ENCODE measurements at places on chromosomes 13 and 19.
A peak's percentile ranks its signal among the peaks of the same experiment; 100 is the strongest.

DNA sequence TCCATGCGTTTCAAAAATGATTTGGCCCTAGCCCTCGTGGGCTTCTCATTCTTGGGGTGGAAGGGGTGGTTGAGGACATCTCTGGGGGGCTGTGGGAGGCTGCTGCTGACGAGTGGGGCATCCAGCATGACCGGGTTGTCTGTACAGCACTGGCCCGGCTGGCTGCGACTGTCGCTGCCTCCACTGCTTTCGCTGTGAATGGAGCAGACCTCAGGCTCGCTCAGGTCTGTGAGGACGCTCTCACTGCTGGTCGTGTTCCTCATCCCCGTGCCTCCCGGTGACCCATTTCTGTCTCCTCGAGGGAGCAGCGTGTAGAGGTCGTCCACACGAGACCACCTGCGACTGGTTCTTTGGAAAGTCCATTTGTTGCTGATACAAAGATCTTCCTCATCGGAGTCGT, 113.7 kb downstream of the KL start:
- DNase-seq, result no peak

DNA sequence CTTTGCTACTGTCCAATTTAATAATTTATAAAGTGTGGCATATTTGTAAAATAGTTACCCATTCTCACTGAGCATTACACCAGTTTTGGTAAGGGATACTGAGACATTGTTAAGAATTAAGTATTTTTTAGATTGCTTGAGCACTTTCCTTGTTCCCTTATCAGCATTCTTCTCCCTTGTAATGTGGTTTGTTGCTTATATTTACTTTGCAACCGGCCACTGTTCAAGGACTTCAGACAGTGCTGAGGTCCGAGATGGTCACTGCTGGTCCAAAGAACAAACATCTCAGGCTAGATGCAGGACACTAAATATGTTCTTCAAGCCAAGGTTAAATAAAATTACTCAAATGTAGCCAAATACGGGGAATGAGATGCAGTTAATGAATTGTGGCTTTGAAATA, 161.4 kb downstream of the TM9SF2 start:
- DNase-seq, result no peak

GRCh38 chr19:4539693-4540581, at the start of gene LRG1:
LRG1 (minus strand) TSS chr19:4540036; CDS start chr19:4540013, 23 bp downstream.
- DNase-seq, result no peak

DNA sequence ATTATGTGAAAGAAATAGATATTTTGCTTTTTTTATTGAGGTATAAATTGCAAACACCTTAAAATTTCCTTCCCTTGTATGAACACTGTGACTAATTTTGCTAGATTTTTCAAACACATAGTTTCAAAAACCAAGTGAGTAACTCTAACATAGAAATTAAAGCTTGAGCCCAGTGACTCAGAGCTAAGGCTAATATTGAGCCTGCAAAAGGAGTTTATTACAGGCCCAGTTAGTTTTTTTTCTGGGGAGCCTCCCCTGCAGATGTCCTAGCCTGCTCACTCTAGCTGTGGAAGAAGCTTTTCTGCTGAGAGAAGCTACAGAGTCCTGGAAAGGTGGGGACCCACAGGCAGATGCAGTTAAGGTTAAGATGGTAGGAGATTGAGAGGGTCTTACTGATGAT, 3.4 kb downstream of the ZNF430 start:
- DNase-seq, result peak; percentile 28

DNA sequence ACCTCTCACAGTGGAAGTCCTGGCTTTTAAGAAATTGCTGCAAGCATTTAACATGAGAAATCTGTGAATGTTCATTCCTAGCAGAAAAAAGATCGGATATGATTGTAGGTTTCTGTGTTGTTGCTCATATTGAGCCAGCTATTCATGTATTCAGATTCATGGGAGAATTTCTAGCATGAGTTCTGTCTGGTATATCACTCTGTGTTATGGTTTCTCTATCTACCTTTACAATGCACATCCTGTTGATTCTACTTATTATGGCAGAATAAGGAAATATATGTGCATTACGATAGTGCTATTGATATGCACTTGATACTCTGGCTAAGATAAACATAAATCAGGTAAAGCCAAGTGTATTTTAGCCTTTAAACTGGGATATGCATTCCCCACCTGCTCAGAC, 138.2 kb downstream of the KCNRG start:
- no peak for DNase-seq

DNA sequence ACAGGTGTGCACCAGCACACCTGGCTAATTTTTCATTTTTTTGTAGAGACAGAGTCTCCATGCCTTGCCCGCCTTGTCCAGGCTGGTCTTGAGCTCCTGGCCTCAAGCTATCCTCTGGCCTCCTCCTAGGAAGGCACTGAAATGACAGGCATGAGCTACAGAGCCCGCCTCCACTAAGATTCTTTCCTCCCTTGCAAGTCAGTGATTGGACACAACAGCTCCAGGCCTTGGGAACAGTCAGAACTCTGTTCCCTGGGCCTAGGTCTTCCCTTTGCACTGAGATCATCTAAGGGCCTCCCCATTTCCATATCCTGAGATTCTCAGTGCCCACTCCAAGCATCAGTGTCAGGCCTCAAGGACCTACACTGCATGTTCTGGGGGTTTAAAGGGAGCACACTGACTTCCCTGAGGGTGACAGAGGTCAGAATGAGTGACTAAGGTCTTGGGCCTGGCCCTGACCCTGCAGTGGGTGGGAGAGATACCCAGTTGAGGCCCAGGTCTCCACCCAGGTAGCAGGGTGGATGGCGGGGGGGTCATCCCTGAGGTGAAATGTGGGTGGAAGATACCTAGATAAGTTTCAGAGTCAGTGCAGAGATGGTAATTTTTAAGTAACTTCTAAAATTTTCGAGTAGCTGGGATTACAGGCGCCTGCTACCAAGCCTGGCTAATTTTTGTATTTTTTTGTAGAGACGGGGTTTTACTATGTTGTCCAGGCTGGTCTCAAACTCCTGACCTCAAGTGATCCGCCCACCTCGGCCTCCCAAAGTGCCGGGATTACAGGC, 17.3 kb upstream of the ERCC1 start:
- no peak for DNase-seq

DNA sequence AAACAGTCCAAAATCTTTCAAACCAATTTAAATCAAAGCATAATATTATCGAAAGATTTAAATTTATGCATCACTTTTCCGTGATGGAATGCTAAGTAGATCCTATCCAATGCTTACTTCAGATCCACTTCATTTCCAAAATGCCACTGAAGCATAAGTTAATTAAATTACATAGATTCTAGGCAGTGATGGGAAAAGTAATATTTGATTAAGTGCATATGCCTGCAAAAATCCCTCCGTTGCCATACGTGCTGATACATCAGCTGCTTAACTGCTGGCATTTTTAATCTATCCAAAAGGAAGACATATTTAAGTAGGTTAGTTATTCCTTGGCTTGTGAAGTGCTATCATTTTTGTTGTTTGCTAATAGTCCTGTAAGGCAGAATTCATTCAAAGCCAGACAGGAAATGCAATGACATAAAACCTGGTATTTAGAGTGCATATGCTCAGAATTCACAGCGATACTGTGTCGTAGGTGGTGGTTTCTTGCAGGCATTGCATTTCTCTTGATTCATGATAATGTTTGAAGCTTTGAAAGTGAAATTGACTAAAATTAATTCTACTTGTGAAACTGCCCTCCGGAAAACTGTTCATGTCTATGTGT, 738.3 kb upstream of the GPC6 start:
- no peak for DNase-seq

DNA sequence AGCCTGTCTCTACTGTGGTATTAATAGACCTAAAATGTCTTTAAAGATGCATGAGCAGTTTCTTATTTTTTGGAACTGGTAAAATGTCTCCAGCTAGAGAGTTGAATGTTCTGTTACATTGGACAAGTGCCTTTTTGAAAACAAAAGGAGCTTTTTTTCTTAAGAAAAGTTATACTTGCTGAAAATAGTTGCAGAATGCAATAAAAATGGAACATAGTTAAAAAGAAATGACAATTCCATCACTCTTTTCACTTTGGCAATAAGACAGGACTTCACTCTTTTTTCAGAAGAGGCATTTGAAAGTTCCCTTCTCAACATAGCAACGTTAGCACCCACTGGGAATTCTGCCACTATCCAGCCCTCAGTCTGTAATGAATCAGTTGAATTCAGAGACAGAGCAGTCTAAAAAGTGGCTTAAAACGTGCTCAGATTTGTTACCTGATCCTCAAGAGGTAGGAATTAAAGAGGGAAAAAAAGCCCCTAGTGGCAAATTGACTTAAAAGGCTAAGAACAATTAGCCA, 10.1 kb downstream of the RGCC start:
- DNase-seq, result no peak

DNA sequence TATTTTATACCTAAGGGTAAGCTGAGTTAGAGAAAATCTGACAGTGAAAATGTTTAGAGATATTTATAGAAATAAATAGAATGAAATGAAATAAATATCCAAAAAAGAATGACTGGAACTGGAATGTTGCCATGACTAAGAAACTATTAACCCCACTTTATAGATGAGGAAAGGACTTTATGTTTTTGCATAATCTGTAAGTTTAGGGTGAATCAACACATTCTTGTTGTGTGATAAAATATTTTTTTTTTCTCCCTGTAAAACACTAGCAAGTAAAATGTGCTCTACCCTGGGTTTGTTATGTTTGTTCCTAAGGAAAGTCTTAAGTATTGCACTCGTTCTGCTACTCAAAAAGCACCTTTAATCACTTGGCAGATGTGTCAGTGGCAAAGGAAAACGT, 83.8 kb upstream of the KL start:
- no peak for DNase-seq

DNA sequence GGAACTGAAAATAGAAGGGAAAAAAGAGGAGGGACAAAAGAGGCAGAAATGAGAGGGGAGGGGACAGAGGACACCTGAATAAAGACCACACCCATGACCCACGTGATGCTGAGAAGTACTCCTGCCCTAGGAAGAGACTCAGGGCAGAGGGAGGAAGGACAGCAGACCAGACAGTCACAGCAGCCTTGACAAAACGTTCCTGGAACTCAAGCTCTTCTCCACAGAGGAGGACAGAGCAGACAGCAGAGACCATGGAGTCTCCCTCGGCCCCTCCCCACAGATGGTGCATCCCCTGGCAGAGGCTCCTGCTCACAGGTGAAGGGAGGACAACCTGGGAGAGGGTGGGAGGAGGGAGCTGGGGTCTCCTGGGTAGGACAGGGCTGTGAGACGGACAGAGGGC, at the start of gene CEACAM5:
CEACAM5 (plus strand) TSS at position 146 of the 400 bp plus-strand sequence; CDS start at position 252, 106 bp downstream.
- DNase-seq, result peak; percentile 55

DNA sequence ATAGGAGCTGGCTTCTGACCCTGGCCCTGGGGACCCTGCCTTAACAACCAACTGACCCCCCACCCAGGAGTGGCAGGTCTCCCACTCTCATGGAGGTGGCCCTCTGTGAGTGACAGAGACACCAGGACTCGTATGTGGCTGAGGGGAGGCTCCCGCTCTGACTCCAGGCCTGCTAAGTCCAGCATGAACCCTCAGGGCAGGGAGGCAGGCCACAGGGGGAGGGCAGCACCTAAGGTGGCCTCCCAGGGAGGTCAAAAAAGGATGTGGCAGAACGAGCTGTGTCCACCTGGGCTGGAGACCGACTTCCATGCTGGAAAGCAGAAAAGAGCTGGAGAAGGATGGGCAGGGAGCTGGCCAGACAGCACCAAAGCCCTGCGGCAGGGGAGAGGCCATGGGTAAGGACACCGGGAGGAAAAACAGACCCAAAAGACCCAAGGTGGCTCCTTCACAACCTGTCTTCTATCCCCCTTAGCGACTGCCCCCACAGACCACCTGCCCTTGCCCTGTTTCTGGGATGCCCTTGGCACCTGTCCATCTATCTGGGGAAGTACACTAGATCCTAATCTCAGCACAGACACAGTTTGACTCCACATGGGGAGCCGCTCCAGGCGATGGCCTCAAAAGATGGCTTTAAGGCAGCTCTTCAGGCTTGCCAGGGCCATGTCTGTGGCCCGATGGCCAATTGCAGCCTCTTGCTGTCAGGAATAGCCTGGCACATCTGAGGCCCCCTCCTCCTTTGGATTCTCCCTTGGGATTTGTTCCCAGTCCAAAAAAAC, 10.5 kb upstream of the SLC35E1 start:
- no peak for DNase-seq

- DNase-seq, result peak; percentile 92
These were observed 195.6 kb downstream of the GGACT start for GRCh38 chr13:100392709-100393630.

DNA sequence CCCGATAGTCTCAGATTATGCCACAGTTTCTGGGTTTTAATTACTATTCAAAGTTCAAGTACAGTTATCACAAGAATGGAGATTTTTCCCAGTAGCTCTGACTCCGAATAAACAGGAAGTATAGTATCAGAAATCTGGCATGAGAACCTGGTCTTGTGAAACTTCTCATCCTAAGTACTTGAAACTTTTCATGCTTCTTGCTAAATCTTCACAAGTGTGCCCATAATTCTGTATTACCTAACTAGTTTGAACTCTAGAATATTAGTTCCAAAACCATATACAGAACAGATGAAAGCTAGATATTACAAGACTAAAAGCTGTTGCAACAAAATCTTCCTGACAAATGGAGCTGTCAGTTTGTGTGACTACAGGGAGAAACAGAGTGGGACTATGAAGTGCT, 70.5 kb upstream of the CSNK1A1L start:
- DNase-seq, result no peak

DNA sequence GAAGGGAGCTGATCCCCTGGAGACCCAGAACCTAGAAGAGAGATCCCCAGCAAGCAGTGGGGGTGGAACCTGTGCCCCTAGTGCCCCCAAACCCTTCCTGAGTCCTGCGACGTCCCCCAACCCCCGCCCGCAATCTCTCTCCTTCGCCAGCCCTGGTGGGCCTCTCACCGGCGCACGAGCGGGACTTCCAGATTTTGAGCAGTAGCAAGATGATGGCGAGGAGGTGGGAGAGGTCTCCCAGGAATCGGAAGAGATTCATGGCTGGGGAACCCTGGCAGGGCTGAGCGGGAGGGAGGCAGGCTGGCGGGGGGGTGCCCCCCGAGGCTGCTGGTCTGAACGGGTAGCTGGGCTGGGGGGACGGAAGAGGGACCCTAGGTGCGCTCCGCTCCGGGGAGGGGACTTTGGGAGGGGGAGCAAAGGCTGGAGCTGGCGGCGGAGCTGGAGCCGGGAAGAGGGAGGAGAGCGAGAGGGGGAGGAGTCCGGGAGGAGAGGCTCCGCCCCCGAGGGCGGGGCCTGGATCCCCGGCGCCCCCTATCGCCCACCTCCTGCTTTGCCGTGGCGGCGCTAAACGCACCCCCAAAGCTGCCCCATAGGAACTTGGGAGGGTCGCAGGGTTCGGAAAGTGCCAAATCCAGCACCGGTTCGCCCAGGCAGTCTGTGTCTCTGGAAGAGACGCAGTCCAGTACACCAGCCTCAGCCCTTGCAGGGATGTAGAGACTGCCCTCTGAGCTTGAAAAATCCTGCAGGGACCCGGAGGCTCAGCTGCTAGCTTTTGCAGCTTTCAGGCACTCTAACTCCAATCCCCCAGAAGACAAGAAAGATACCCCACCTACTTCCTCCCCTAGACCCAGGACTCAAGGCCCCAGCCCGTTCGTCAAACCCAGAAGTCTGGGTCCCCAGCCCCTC, at the start of gene KDELR1:
KDELR1 (minus strand) TSS at position 452 of the 906 bp plus-strand sequence; CDS start at position 259, 193 bp downstream.
- peak; percentile 83 for DNase-seq

GRCh38 chr19:7251494-7251893, 42.7 kb downstream of the INSR start:
- no peak for DNase-seq
